ENCODE measurements at places on chromosomes 16 and 17.

DNA sequence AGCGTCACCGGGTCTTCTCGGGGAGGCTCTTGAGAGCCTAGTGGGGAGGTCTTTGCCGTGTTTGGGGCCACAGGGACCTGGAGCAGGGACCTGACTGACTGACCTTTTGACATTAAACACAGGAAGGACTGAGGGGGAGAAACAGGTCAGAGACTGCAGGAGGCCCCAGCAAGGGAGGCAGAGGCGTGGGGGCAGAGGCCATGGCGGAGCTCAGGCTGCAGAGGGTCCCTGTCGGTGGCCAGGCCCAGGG is 41.6 kb upstream of the GSE1 start:
- no peak for DNase-seq

DNA sequence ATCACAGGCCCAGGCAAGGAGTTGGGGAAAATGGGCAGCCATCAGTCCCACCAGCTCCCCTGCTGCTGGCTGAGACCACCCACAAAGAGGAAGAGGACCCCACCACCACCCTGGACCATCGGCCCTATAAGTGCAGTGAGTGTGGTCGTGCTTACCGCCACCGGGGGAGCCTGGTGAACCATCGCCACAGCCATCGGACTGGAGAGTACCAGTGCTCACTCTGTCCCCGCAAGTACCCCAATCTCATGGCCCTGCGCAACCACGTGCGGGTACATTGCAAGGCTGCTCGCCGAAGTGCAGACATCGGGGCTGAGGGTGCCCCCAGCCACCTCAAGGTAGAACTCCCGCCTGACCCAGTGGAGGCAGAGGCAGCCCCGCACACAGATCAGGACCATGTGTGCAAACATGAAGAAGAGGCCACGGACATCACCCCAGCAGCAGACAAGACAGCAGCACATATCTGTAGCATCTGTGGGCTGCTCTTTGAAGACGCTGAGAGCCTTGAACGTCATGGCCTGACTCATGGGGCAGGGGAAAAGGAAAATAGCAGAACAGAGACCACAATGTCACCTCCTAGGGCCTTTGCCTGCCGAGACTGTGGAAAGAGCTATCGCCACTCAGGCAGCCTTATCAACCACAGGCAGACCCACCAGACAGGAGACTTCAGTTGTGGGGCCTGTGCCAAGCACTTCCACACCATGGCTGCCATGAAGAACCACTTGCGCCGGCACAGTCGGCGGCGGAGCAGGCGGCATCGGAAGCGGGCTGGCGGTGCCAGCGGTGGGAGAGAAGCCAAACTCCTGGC is 3.6 kb downstream of the ZNF646 start:
- DNase-seq = no peak

GRCh38 chr17:56594320-56595107 is 1.0 kb downstream of the NOG start:
- DNase-seq = no peak

DNA sequence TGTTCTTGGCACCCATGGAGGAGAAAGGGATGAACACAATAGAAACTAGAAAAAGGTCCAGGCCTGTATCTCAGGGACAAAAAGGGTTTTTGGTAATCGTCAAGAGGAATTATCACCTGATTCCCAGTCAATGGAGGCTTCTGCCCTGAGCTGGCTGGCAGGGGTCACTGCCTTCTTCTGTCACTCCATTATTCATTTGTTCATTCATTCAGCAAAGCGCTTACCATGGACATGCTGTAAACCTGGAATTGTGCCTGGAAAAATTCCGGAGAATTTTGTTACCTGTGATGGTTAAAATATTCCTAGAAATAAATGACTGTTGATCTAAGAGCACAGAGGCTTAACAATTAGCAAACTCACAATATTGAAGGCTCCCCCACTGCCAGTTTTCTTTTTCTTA is 212.3 kb downstream of the SHISA9 start:
- DNase-seq = no peak

- DNase-seq = no peak
Observed at GRCh38 chr16:66188917-66189725, 177.4 kb upstream of the CDH5 start.

DNA sequence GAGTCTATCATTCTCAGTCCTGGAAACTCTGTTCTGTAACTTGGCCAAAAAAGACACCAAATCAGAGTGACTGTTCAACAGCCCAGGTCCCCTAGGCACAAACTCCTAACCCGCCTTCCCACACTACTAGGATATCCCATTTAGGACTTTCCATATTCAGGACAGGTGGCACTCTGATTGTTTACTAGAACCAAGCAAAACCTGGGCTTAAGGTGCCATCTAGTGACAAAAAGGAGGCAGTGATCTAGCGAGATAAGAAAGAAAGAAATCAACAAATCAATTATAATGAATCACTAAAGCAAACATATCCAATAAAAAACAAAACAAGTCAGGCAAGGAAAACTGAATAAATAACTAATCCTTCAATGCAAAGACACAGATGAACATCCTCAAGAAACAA is 203.9 kb downstream of the CEP112 start:
- no peak for DNase-seq

GRCh38 chr16:9372934-9373890 is 281.8 kb downstream of the HAPSTR1 start:
- DNase-seq = no peak

DNA sequence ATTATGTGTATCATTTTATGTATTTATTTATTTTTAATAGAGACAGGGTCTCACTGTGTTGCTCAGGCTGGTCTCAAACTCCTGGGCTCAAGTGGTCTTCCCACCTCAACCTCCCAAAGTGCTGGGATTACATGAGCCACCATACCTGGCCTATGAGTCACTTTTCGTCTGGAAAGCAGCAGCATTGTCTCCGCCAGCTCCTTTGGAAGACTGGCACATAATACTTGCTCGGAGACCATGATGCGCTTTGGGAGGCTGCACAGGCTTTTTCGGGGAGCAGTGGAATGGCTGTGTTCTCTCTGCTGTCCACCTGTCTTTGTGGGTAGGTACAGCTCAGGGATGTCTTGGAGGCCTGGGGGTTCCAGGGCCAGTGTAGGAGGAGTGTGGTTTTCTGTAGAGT is 102.2 kb downstream of the AATF start:
- DNase-seq = no peak

DNA sequence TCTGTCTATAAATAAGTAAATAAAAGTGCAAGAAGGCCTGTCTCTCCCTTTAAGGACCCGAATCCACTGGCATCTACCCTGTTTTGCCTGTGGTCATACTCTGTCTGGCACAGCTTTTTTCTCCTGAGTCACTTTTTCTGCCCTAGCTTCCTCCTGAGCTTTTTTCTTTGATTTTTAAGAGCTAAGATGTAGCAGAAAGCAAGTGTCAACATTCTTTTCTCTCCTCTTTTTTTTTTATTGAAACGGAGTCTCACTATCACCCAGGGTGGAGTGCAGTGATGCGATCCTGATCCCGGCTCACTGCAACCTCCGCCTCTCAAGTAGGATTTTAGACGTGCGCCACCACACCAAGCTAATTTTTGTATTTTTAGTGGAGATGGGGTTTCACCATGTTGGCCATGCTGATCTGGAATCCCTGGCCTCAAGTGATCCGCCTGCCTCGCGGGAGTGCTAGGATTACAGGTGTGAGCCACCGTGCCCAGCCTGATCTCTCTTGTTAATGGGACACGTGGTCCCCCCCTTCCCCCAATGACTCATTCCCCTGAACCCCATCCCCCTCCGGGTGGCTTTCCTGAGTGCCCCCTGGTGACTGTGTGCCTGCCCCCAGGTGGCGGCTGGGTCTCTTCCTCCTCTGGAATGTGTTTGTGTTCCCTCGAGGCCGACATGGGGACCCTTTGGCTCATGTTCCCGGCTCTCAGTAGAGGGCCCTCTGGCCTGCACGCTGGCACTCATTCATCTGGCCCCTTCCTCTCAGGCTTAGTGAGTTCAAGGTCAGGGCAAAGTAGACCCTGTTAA is 14.2 kb downstream of the C16orf90 start:
- DNase-seq = no peak

DNA sequence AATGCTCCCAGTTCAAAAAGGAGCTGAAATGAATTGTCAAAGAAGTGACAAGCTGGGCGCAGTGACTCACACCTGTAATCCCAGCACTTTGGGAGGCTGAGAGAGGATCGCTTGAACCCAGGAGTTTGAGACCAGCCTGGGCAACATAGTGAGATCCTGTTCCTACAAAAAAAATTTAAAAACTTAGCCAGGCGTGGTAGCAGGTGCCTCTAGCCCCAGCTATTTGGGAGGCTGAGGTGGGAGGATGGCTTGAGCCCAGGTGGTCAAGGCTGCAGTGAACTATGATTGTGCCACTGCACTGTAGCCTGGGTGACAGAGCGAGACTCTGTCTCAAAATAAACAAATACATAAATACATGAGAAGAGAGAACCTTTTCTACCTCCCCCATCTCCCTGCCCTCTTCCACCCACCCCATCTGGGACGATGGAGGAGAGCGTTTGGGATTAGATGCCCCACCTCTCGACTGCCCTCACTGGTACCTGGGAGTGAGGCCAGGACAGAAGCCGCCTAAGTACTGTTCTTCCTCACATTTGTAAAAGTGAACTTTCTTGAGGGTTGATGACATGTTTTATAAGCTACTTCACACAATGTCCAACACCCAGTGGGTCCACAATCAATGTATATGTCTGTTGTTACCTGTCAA is 2.4 kb downstream of the IL4R start:
- DNase-seq = no peak

GRCh38 chr17:50758989-50759544 is 8.3 kb downstream of the ANKRD40CL start:
- DNase-seq = no peak

DNA sequence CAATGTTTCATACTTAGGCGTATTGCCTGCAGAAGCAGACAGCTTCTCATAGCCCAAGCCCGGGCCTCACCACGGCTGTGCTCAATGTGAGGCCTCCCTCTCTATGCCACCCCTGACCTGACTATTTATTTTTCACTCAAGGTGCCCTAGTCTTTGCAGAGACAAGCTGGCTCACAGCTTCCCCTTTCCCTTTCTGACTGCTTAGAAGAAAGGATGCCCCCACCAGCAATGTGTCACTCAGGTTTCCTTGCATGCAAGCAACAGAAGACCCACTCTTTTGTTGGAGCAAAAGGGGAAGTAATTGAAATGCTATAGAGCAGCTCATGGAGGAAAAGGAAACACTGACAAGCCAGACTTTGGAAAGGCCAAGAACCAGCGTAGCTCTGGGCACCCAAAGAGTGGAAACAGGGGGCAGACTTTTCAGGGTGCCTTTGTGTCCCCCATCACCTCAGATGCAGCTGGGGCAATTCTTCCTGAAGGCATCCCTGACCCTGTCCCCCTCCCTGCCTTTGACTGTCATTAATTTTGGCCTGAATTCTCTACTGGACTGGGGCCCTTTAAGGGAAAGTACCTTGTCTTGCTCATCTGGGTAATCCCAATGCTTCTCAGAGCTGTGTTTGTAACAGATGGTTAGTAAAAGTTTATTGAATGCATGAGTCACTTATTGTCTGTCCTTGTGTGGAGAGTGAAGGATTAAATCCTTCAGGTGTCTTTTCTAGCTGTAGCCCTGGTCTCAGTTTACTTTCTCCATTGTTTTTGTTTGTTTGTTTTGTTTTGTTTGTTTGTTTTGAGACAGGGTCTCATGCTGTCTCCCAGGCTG is 17.8 kb downstream of the RGS9 start:
- no peak for DNase-seq

DNA sequence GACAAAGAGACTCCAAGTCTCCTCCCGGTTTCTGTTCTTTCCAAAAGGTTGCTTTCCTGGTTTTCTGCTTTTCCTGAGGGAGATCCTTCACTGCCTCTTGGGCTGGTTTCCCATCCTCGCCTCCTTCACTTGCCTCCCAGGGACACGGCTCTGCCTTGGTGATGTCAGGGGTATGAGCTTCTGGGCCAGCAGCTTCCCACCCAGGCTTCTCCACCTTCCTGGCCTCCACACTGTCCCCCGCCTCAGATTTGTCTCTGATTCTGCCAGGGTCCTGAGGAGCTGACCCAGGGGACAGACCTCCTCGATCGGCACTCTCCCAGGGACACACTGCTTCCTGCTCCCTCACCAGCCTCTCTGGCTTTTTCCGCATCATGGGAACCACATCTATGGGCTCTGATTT is 14.5 kb downstream of the GPR179 start:
- no peak for DNase-seq
